ENCODE measurements at places on chromosomes 13 and 19.

- DNase-seq, result no peak
These were observed 30.0 kb upstream of the POP4 start for GRCh38 chr19:29576046-29576606.

GRCh38 chr13:85366759-85367417 lies 432.3 kb downstream of the SLITRK6 start:
- no peak for DNase-seq

GRCh38 chr13:30148786-30149185 lies 158.6 kb downstream of the KATNAL1 start:
- no peak for DNase-seq

GRCh38 chr19:21128901-21129698 lies 12.7 kb upstream of the ZNF431 start:
- no peak for DNase-seq

GRCh38 chr19:50835785-50836542 lies 2.6 kb upstream of the KLK15 start:
- no peak for DNase-seq

DNA sequence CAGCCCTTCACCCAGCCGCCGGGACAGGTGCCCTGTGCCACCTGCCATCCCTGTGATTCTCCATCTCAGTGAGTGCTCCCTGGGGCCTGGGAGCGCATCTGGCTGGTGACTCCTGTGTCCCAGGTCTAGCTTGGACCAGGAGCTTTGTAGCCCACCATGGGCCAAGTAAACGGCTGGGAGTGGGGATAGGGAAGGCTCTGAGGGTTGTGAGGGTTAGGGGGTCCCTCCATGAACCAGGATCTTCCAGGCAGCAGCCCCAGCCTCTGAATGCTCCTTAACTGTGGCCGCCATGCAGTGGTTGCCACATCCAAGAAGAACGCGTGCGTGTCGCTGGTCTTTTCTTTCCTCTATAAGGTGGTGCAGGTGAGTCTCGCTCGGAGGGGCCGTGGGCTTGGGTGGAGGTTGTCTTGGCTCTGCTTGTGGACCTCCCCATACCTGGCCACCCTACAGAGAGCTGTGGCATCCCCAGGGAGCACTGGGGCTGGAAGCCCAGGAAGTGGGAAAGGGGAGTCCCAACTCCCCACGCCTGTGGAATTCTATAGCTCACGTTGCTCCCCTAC lies 8.4 kb downstream of the AP1M1 start:
- DNase-seq, result no peak

GRCh38 chr13:34431827-34432581 lies 510.1 kb upstream of the NBEA start:
- DNase-seq, result no peak

DNA sequence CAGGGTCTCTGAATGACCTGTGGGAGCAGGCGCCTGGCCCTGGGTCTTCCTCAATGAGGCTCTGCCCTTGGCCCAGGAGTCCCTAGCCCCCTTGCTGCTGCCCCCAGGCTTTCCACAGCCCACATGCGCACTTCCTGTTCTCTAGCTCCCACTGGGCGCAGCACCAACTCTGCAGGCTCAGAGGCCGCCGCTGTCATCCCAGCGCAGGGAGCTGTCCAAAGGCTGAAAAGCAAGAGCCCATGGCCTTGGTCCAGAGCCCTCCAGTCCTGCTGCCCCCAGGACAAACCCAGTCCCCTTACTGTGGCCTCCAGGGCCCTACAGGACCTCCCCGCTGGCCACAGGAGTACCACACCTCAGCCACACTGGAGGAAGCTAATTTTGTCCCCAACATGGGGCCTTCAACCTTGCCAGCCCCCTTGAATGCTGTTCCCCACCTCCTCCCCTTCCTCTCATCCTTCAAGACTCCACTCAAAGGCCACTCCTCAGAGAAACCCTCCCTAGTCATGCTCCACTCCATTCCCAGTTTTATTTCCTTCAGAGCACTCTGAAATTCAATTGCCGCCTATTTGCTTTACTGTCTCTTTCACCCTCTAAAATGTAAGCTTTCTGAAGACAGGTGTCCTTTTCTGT lies 8.0 kb upstream of the POU2F2 start:
- DNase-seq, result no peak

GRCh38 chr19:47157431-47158321 lies 27.0 kb downstream of the SAE1 start:
- no peak for DNase-seq

- DNase-seq, result no peak
These were observed 759 bp downstream of the RB1 start for GRCh38 chr13:48304143-48304876.

- DNase-seq, result no peak
These were observed 106.4 kb upstream of the MLNR start for GRCh38 chr13:49113526-49114286.

GRCh38 chr19:3608750-3609322 lies 2.2 kb upstream of the TBXA2R start:
- no peak for DNase-seq

GRCh38 chr19:52190487-52191293 lies 838 bp downstream of the PPP2R1A start:
- no peak for DNase-seq

DNA sequence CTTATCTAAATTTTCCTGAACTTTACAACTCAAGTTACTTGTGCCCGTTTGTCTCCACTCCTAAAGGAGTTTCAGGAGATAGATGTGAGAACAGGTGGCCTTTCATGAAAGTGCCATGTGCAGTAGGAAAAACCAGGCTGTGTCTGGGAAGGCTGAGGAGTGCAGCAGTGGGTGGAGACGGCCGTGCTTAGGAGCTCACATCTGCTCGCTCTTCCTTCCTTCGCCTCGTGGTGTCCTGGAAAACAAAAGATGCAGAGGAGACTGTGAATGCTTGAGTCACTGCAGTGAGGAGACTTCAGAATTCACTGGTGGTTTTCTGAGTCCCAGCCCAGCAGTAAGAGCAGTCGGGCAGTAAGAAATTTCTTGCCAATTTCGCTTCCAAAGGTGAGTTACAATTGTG lies 138.4 kb upstream of the RNF113B start:
- DNase-seq, result no peak

DNA sequence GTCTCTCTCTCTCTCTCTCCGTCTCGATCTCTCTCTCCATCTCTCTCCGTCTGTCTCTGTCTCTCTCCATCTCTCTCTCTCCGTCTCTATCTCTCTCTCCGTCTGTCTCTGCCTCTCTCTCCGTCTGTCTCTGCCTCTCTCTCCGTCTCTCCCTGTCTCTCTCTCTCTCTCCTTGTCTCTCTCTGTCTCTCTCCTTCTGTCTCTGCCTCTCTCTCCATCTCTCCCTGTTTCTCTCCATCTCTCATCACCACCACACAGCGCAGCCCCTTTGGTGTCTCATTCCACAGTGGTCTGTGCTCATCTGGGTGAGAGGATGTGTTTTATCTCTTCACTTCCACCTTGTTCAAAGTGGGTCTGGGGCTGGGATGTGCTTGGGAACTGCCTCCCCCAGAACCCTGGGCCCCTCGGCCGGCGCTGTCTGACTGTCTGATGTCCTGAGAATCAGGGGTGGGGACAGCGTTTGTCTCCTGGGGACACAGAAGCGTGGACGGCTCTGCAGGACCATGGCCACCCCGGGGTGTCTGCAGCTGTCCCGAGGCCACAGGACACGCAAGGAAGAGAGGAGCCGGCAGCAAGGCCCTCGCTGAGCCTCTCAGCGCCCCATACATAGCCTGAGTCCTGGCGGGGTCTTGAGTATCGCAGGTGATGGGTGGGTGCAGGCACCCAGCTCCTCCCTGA lies 40.2 kb upstream of the C13orf46 start:
- no peak for DNase-seq

- DNase-seq, result no peak
These were observed 10.6 kb downstream of the PRR12 start for GRCh38 chr19:49601482-49602038.

DNA sequence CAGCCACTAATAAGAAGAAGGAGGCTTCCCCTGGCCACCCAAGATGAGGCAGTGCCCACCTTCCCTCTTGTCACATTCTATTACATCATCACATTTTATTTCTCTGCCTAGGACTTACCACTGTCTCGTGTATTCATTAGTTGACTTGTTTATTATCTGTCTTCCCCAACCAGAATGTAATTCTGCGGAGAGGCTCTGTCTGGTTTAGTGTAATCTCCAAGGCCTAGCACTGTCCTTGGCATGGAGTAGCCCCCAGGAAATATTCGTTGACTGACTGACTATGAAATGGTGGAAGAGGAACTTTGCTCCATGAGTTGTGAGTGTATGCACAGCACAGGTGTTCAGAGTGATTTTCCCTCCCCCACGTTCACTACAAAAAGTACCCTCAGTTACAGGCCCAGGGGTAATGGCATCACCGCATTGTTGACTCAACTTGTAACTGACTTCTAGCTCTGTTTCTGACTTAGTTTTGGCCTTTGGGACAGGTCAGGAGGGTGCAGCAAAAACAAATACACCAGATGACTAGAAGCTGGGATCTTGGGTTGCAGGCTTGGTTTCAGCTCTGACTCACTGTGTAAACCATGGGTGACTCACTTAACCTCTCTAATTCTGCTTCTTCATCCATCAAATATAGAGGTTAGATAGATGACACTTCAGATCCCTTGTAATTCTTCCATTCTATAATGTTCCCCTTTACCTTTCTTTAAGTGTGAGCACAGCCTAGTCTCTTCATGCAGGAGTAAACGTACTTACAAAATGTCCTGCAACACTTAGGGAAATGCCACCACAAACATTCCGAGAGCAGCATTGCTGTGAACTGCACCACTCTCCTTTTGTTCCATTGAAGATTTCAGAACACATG lies 229.7 kb downstream of the KCNRG start:
- no peak for DNase-seq

DNA sequence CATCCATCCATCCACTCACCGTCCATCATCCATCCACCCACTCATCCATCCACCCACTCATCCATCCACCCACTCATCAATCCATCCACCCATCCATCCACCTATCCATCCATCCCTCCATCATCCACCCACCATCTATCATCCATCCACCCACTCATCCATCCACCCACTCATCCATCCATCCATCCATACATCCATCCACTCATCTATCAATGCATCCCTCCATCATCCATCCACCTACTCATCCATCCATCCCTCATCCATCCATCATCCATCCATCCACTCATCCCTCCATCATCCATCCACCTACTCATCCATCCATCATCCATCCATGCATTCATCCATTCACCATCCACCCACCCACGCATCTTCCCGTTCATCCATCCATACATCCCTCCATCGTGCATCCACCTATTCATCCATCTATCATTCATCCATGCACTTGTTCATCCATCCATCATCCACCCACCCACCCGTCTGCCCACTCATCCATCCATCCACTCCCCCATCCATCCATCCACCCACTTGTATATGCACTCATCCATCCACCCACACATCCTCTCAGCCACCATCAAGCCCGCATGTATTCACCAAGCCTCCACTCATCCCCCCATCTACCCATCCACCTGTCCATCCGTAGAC lies 3.6 kb downstream of the STAP2 start:
- DNase-seq, result no peak

- no peak for DNase-seq
These were observed 11.9 kb upstream of the PRKD2 start for GRCh38 chr19:46728693-46729339.

DNA sequence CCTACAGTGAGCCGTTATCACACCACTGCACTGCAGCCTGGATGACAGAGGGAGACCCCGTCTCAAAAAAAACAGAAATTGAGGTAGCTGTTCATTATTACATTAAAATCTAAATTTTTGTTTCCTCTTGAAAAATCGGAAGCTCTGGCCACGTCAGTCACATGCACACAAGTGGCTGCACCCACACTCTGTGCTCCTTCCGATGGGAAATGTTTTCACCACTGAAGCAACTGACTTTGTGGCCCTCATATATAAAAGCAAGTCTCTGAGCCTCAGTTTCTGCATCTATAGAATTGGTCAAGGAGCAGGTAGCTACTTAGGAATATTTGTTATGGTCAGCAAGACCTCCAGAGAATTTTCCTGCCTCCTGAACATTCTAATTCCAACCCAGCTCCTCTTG lies 4.5 kb downstream of the LRRC25 start:
- DNase-seq, result no peak

DNA sequence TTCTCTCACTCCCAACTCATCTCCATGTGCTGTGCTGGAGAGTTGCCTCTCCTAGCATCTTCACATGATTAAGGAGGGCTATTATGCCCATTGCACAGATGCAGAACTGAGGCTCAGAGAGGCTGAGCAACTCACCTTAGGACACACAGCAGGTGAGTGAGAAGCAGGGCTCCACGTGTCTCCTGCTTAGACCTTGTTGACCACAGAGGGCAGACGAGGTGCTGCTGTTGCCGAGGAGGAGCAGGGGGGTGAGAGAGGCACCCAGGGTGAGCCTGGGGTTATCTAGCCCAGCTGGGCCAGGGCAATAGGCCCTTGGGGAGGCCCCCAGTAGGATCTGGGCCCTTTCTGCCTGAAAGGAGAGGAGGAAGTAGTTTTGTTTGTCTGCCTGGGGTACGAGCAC lies 2.4 kb upstream of the HSH2D start:
- DNase-seq, result no peak

- no peak for DNase-seq
These were observed 592 bp downstream of the CLPTM1 start for GRCh38 chr19:44955505-44956439.

- DNase-seq, result no peak
These were observed 49.0 kb upstream of the POMP start for GRCh38 chr13:28609926-28610325.

GRCh38 chr13:25292301-25292700 lies 5.0 kb upstream of the MTMR6 start:
- no peak for DNase-seq

- DNase-seq, result peak; percentile 24
These were observed 55.0 kb downstream of the ZIC5 start for GRCh38 chr13:99916366-99917103.

GRCh38 chr13:40981361-40981760 lies 37.8 kb downstream of the ELF1 start:
- DNase-seq, result no peak

DNA sequence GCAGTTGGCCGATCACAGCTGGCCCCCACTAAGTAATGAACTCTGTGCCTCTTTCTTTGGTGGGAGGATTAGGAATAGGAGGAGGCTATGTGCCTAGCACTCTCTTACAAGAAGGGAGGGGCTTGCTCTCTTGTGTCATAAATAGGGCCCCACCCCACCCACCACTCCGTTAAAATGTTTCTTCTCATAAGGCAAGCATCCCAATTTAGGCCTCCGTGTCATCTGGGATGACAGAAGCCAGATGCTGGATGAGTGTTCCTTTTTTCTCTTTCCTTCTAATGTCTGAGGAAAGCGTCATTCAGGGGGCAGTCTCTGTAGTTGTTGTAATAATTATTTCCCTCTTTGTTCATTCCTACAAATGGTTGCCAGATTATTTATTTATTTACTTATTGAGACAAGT lies at the start of gene LIPE:
LIPE (minus strand) TSS at position 76 of the 400 bp plus-strand sequence. CDS start 239 bp downstream, outside the sequence.
- no peak for DNase-seq

- no peak for DNase-seq
These were observed 1.1 kb downstream of the VSTM1 start for GRCh38 chr19:54062643-54063042.

All from NCI-H1048 (cell line).